ENCODE measurements at places on chromosomes 5 and 9.
A peak's percentile ranks its signal among the peaks of the same experiment; 100 is the strongest.

DNA sequence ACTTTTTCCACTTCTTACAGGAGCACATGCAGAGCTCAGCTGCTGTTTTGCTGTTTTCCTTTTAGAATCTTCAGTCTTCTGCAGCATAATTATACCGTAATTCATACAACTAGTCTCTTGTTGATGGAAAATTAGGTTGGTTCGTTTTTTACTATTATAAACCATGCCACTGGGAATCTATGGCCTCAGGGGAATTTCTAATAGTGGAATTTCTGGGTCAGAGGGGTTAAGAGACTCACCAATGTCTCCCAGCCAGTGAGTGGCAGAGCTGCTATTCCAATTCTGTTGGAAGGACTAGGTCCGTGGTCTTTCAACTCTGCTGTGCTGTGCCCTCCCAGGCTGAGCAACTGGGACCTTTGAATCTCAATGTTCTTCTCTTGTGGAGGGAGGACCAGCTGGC lies 282.5 kb downstream of the ZSWIM6 start:
- no peak for DNase-seq

DNA sequence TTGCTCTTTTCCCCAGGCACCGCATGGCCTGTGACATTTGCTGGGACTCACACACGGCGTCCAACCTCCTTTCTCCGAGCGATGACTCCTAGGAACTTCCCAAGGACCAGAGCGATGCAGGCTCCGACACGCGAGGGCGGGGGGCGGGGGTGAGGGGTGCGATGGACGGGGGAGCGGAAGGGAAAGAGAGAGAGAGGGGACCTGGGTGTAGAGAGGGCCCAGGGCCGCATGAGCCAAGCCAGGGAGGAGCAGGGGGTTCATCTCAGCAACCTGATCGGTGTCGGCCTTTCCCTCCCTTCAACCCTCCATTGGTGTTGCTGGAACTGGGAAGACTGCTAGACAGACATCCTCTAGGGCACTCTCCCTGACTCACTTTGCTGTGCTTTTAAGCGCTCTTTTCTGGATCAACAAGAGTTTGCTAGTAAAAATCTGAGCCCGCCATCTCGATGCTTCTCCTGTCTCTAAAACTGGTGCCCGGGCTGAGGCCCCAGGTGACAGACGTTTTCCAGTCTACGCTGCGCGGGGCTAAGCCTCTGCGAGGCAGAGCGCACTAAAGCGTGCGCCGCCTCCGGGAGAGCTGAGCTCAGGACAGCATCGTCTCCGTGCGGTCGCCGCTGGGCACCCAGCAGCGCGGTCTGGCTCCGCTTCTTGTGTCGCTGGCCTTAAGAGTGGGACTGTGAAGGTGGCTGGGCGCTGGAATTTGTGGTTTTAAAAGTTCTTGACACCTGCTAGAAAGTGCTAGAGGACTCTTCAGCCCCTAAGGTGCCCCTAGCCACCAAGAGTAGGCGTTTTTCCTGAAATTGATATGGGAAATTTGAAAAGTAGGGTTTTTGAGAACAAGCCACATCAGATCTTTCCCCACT lies 1.0 kb upstream of the TSLP start:
- no peak for DNase-seq

DNA sequence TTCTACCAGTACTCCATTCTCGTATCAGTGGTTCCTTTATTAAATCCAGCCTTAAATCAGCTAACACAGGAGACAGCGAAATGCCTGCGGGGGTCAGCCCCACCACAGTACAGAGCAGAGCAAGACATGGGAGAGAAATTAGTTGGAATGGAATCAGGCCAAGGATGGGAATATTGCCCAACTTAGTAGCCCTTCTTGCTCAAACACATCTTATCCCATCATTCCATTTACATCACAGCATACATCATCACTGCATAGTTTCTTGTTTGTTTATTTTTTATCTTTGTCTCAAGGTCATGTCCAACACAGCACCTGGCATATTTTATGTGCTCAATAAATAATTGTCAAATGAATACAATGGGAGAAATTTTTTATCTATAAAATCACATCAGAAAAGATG lies 34.3 kb upstream of the DAB2 start:
- no peak for DNase-seq

DNA sequence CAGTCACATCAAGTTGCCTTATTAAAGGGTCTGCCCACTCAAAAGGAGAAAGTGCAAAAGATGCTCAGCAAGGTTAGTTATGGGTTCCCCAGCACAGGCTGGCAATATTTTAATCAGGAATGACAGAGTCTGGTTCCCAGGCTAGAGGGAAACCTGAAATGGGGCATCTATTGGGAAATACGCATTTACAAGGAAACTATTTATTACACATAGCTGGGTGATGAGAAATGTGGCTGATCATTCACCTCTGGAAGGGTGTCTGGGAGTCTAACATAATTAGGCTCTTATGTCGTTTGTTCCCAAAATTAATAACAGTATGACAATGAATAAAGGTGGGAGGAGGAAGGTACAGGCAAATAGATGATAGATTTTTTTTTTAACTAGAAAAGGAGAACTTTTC lies 314.7 kb downstream of the ENC1 start:
- no peak for DNase-seq

- DNase-seq, result no peak
These were observed 338.6 kb upstream of the PCSK5 start for GRCh38 chr9:75551861-75552260.

- DNase-seq, result no peak
These were observed 40.5 kb upstream of the TMC1 start for GRCh38 chr9:72480921-72481320.

DNA sequence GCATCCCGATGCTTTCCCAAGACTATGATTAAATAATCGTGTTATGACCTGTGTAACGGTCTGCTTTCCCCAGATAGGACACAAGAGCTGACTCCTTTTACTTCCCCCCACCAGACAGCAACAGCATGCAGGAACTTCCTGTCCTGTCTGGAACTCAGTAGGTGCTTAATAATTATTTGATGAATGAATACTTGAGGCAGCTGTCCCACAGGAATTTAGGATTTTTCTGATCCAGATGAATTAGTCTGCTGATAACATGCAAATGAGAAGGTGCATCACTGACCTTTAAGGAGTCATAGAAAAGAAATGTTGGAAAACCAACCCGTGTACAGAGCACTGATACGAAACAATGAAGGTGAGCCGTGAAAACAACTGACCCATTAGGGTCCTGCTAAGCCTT lies 12.2 kb downstream of the RNF130 start:
- DNase-seq, result no peak

- DNase-seq, result no peak
These were observed 181.7 kb upstream of the SLC30A5 start for GRCh38 chr5:68911840-68912690.

DNA sequence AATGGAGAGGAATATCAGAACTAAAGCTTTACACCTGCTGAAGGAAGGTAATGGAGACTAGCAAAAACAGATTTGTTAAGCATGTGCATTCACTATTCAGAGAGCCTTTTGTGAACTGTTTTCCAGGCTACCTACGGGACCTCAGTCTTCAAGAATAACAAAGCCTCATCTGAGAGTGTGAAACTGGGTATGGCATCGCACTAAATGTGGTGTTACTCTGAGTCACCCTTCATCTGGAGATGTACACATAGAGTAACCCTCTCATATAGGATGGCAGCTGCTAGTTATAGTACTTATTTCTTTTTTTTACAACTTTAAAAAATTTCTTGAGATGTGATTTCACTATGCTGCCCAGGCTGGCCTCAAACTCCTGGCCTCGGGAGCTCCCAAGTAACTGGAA lies 306.8 kb downstream of the ZNF608 start:
- DNase-seq, result no peak

GRCh38 chr5:122693963-122694362 lies 80.9 kb upstream of the SNX2 start:
- no peak for DNase-seq

- no peak for DNase-seq
These were observed 77.6 kb downstream of the PCDH1 start for GRCh38 chr5:141800617-141801016.

GRCh38 chr5:58751222-58751837 lies 168.5 kb downstream of the RAB3C start:
- no peak for DNase-seq

DNA sequence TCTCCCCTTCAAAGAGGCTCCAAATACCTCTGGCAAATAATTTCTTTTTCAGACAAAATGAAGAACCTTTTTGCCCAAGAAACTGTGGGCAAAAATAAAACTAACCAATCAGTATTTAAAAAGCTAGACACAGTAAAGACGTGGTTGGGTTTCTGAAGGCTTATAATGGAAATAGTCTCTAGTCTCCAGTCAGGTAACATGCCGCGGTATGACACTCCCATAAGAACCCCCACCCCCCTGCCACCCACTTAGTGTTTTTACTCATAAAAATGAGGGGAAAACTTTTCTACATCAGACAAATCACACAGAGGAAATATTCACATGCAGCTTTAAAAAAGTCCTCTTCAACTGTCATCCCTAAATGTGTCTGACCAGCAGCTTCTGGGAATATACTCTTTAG lies 105.3 kb downstream of the THBS4 start:
- DNase-seq, result no peak

DNA sequence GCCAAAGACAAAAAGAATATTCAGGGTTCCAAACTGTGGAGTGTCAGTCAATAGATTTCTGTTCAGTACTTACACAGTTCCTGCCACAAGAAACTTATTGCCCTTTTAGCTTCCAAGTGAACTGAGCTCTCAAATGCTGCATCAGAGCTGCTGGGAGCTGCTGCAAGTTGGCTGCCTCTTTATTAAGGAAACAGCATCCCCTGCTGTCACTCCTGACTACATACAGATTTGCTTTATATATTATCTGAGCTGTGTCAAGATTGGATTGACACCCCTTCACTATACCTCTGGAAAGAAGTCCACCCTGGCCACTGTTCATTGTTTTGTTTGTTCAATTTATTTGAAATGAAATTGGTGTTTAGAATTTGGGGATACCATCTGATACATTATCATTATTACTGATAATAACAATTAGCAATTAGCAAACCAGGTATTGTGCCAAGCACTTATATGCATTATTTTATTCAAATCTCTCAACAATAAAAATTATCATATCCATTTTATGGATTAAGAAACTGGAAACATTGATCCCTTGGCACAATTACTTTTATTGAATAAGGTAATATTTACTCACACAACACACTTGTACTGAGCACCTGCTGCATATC lies 16.4 kb upstream of the C5orf58 start:
- no peak for DNase-seq

DNA sequence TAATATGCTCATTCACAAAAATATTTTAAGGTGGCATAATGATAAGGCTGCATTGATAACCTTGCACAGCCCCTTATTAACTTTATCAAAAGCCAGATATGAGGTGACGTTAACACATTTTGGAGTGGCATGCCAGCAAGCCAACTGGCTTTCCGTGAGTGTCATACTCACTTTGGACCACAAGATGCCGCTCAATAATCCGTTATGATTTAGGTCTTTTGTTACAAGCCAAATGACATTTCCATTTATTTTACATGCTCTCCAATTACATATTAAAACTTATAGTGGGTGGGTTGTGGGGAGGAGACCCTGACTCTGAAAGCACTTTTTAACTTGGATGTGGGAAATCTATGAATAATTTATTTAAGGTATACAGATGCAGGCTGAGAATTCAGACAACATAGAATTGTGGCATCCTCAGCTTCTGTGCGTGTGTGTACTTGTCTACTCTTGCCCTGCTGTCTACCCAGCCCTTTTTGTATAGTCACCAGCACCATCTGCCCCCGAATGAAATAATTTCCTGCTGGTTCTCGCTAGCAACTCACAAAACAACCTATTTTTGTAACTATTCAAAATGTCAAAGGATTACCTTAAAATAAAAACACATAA lies 305.1 kb downstream of the PSAT1 start:
- no peak for DNase-seq

DNA sequence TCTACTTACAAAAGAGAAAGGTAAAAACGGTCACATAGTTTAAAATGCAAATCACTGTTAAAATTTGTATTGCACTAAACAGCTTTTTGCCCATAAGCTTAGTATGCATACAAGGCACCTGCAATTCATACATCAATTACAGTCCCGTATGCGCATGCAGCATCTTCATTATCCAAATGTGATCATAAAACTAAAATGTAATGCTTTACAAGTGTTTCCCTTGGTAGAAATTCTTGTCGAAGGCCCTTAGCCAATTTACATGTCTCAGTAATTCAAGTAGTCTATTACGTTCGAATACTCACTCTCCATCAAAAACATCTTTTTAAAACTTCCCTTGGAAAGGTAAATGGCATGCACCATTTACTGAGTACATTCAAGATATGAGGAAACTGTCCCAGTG lies 32.6 kb downstream of the TRPM6 start:
- DNase-seq, result no peak

DNA sequence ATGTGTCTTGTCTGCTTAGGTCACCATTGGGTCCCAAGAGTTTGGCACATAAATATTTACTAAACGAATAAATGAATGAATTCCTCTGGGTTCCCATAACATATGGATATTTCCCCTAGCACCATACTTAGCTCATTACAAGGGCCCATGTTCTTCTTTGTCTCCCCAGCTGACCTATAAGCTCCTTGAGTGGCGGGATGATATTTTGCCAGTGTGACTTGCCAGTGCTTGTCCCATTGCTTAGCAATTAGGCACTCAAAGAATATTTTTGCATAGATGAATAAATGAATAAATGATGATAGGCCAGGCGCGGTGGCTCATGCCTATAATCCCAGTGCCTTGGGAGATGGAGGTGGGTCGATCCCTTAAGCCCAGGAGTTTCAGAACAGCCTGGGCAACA lies 16.9 kb upstream of the CTNNA1 start:
- DNase-seq, result no peak

DNA sequence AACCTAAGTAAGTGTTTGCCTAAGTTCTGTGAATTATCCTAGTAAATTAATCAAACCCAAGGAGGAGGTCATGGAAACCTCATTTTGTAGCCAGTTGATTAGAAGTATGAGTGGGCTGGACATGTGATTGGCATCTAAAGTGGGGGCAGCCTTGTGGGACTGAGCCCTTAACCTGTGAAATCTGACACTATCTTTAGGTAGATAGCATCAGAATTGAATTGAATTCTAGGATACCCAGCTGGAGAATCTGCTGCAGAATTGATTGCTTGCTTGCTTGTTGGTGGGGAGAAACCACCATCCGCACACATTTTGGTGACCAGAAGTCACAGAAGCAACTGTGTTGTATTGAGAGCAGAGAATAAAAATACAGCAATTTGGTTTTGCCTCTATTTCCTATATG lies 97.0 kb downstream of the FBXL7 start:
- no peak for DNase-seq

- DNase-seq, result no peak
These were observed 21.1 kb downstream of the PDE8B start for GRCh38 chr5:77231471-77232138.

DNA sequence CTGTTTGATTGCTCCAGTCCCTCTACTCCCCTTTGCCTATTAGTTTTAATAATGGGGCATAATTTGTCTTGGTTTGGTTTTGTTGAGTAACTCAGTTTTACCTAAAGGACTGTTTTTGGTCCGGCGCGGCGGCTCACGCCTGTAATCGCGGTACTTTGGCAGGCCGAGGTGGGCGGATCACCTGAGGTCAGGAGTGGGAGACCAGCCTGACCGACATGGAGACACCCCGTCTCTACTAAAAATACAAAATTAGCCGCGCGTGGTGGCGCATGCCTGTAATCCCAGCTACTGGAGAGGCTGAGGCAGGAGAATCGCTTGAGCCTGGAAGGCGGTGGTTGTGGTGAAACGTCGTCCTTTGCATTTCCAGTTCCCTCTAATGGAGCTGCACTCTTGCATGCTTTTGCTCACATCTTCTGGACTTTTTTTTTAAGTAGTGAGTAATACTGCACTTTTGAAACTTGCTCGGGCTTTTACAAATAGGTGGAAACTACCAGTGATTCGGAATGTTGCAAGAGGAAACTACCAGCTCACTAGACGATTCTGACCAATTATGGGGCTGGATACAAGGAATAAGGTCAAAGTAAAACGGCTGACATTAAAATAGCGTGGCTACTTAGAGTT lies 721 bp upstream of the MAML1 start:
- peak; percentile 40 for DNase-seq

All from CD4-positive, alpha-beta T cell treated with Interferon alpha-2 for 1 hour (primary cell).